ENCODE measurements at places on chromosomes 12 and 14. TPM values are rescaled to one million over a fixed set of nuclear protein-coding genes. Genes with fewer than 3 reads are reported as not detected.

- peak overlapping the region; percentile 71 for H3K27ac ChIP-seq
- DNase-seq = no peak
- H3K4me3 ChIP-seq = no peak overlapping the region
- H3K4me1 ChIP-seq = peaks cover 27% of the 10 kb centered on the region
- H3K27me3 ChIP-seq = no peaks in the 10 kb centered on the region
- peaks cover 51% of the 10 kb centered on the region for H3K36me3 ChIP-seq
Measured at GRCh38 chr12:11822081-11822834, 172.8 kb downstream of the ETV6 start.

- no peak for DNase-seq
- H3K36me3 ChIP-seq = peaks cover 56% of the 10 kb centered on the region
- no peaks in the 10 kb centered on the region for H3K27me3 ChIP-seq
Measured at GRCh38 chr12:124434951-124435805, 132.2 kb downstream of the NCOR2 start.

The FOXA1 gene
- 0.09 TPM for total RNA-seq

GRCh38 chr14:67857778-67858350 lies 38.3 kb downstream of the RAD51B start:
- DNase-seq = no peak
- H3K27ac ChIP-seq = no peak overlapping the region
- no peaks in the 10 kb centered on the region for H3K36me3 ChIP-seq
- no peaks in the 10 kb centered on the region for H3K27me3 ChIP-seq
- H3K4me1 ChIP-seq = no peaks in the 10 kb centered on the region

DNA sequence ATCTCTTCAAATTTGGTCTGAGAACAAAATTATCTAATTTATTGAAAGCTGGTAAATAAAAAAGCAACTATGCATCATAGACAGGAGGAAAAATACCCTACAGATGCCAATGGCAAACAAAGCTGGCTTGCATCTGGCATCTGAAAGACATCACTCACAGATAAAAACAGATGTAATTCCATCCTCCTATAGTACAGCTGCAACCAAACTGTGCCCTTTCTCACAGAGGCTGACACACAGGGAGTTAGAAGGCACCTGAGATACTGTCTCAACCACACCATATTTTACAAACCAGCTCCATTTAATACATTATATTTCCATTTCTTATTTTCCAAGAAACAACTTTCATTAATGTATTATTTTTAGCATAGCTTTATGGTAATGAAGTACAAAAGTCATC lies 39.4 kb downstream of the DUSP16 start:
- no peak overlapping the region for H3K4me3 ChIP-seq
- peaks cover 16% of the 10 kb centered on the region for H3K36me3 ChIP-seq

The MYBPC1 gene
- 4.6 TPM for total RNA-seq

GRCh38 chr14:64696355-64696857 lies 7.8 kb upstream of the PLEKHG3 start:
- H3K36me3 ChIP-seq = no peaks in the 10 kb centered on the region
- no peak overlapping the region for H3K27ac ChIP-seq
- no peak for DNase-seq

The GPD1 gene
- 0.38 TPM for total RNA-seq

DNA sequence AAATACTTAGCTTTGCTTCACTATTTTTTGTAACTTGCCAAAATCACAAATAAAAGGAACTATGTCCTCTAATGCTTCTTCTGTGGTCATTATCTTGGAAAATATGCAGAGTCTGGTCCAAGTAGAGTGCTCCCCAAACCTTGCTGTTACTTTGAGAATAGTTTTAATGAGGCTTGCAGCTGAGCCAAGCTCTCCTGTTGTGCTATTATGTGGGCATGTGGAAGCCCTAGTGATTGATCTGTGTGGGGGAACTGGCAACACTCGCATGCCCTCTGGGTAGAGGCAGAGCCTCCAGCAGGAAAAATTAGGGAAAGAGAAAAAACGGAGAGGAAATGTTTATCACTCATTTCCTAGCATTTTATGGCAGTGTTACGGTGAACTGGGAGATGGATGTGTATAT lies 473.1 kb downstream of the EGLN3 start:
- no peaks in the 10 kb centered on the region for H3K27me3 ChIP-seq
- no peaks in the 10 kb centered on the region for H3K4me1 ChIP-seq
- no peak overlapping the region for H3K4me3 ChIP-seq
- no peak overlapping the region for H3K27ac ChIP-seq
- DNase-seq = no peak

The RNF212B gene
- total RNA-seq = 0.05 TPM

- peaks cover 6% of the 10 kb centered on the region for H3K4me1 ChIP-seq
- no peaks in the 10 kb centered on the region for H3K27me3 ChIP-seq
- DNase-seq = peak; percentile 63
- H3K36me3 ChIP-seq = peaks cover 9% of the 10 kb centered on the region
- peak overlapping the region; percentile 98 for H3K4me3 ChIP-seq
Measured at GRCh38 chr12:89525305-89525823, 483 bp downstream of the POC1B start.

DNA sequence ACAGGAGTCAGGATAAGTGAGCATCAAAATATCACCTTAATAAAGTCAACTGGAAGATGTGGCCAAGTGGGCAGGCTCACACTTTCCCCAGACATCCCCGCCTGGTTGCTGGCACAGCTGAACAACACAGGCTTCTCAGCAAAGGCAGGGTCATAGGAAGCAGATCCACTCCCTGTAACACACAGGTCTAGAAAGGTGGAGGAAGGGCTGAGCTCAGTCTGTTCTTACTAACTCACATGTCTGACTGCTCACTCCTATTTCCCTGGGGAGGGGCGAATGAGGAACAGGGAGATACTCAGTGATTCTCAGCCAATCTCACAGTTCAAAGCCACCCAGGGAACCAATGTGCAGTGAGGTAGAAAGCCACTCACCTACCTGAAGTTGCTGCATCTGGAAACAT lies 45.0 kb upstream of the AMN1 start:
- H3K36me3 ChIP-seq = no peaks in the 10 kb centered on the region
- no peak overlapping the region for H3K4me3 ChIP-seq
- no peak overlapping the region for H3K27ac ChIP-seq
- DNase-seq = no peak
- no peaks in the 10 kb centered on the region for H3K4me1 ChIP-seq
- no peaks in the 10 kb centered on the region for H3K27me3 ChIP-seq

- H3K4me1 ChIP-seq = no peaks in the 10 kb centered on the region
- no peak for DNase-seq
- H3K36me3 ChIP-seq = no peaks in the 10 kb centered on the region
- no peak overlapping the region for H3K27ac ChIP-seq
Measured at GRCh38 chr14:87255058-87255457, 737.9 kb downstream of the GALC start.

The TRHDE gene
- total RNA-seq = 0.42 TPM

- no peak overlapping the region for H3K27ac ChIP-seq
- H3K4me1 ChIP-seq = no peaks in the 10 kb centered on the region
- no peaks in the 10 kb centered on the region for H3K27me3 ChIP-seq
- DNase-seq = no peak
- no peak overlapping the region for H3K4me3 ChIP-seq
- no peaks in the 10 kb centered on the region for H3K36me3 ChIP-seq
Measured at GRCh38 chr14:51730098-51730497, 78.4 kb downstream of the FRMD6 start.

GRCh38 chr12:113103756-113104450 lies 31.7 kb downstream of the RASAL1 start:
- no peak for DNase-seq
- no peak overlapping the region for H3K27ac ChIP-seq
- no peak overlapping the region for H3K4me3 ChIP-seq
- H3K36me3 ChIP-seq = no peaks in the 10 kb centered on the region
- H3K27me3 ChIP-seq = peaks cover 2% of the 10 kb centered on the region

DNA sequence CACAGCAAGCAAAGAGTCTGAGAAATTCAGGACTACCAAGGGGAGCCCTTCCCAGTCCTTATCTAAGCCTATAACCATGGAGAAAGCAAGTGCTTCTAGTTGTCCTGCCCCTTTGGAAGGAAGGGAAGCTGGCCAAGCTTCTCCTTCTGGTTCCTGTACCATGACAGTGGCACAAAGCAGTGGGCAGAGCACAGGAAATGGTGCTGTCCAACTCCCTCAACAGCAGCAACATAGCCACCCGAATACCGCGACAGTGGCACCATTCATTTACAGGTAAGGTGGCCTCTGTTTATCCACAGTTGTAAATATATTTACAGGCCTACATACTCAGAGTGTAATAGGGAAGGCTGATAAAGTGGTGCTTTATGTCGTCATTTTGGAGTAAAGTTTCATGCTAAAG lies 176.5 kb downstream of the NAV3 start:
- no peak overlapping the region for H3K4me3 ChIP-seq
- no peak for DNase-seq
- no peak overlapping the region for H3K27ac ChIP-seq
- no peaks in the 10 kb centered on the region for H3K36me3 ChIP-seq
- no peaks in the 10 kb centered on the region for H3K4me1 ChIP-seq
- H3K27me3 ChIP-seq = no peaks in the 10 kb centered on the region

GRCh38 chr14:95322651-95323050 lies 2.9 kb upstream of the CLMN start:
- H3K27ac ChIP-seq = no peak overlapping the region
- H3K4me1 ChIP-seq = peaks cover 11% of the 10 kb centered on the region
- H3K27me3 ChIP-seq = peaks cover 6% of the 10 kb centered on the region
- no peak for DNase-seq

DNA sequence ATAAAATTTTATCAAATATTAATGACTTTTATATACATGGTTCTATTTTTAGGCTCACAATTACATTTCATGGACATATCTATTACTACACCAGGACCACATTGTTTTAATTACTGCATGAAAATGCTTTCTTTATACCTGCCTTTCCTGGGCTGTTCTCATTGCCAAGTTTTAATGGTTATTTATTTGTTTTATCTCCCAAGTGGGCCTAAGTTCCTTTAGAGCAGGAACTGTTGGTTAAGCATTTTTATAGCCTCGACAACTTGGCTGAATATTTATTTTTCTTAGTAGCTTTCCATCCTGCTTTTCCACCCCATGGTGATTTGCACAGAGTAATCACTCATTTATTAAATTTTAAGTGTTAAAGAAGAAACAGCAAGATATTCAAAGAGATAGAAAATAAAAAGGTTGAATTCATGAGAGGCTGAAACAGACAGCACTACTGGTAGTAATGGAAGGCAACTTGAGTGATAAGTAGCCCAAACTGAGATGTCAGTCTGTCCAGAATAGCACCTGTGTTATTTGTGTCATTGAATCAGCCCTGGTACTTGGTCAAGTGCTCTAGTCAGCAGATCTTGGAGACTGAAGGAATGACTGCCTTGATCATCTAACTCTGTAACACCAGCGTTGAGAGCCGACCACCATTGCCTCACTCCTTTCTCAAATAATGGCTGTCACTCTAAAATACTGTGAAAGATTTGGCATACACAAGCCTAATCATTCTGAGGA lies 119.1 kb upstream of the EGLN3 start:
- H3K36me3 ChIP-seq = no peaks in the 10 kb centered on the region
- no peaks in the 10 kb centered on the region for H3K4me1 ChIP-seq
- H3K27ac ChIP-seq = no peak overlapping the region
- no peak overlapping the region for H3K4me3 ChIP-seq

- H3K4me3 ChIP-seq = peak overlapping the region; percentile 9
- H3K27me3 ChIP-seq = no peaks in the 10 kb centered on the region
- no peaks in the 10 kb centered on the region for H3K36me3 ChIP-seq
- peak; percentile 65 for DNase-seq
Measured at GRCh38 chr12:124921200-124922031, 7.0 kb upstream of the UBC start.

The SART3 gene
- 45.2 TPM for total RNA-seq

The SLC48A1 gene
- 4.5 TPM for total RNA-seq

DNA sequence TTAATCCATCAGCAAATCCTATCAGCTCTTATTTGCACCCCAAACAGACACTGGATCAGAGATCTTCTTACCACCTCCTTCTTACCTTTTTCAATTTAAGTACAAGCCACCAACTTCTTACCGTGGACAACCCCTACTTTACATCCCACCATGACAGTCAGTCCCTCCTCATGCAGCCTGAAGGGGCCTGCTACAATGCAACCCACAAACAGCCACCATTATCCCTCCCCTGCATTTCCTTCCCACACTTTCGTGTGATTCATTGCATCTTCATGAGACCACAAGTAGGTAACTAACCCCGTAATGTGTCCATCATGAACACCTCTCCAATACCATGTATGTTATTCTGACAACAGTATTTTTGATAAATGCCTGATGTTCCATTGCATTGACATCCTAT lies 108.6 kb downstream of the BCL11B start:
- H3K36me3 ChIP-seq = no peaks in the 10 kb centered on the region
- H3K27me3 ChIP-seq = no peaks in the 10 kb centered on the region
- no peaks in the 10 kb centered on the region for H3K4me1 ChIP-seq

DNA sequence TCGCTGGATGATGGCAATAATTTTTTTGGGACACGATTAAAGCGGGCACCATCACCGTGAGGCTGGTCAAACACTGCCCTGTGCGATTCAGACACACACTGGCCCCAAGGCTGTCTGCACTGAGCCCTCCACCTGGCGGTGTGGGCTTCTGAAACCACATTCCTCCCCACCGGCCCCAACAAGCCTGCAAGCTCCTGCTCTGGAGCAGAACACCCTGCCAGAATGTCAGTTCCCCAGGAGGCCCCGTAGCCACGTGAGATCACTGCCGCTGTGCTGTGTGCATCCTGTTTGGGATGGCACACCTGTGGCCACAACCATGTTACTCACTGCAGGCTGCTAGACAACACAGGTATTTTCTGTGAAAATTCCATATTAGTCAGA lies 7.9 kb downstream of the GSC start:
- H3K27ac ChIP-seq = no peak overlapping the region
- no peak overlapping the region for H3K4me3 ChIP-seq
- no peak for DNase-seq
- no peaks in the 10 kb centered on the region for H3K36me3 ChIP-seq

DNA sequence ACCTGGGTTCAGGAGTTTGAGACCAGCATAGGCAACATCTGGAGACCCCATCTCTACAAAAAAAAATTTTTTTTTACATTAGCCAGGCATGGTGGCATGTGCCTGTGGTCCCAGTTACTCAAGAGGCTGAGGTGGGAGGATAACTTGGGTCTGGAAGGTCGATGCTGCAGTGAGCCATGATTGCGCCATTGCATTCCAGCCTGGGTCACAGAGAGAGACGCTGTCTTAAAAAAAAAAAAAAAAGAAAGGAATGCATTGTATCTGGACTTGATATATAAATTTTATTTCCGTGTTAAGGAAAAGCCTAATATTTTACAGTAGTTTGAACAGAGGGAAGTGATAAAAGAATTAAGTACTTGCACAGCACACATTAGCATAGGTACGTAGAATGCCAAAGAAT lies 97.2 kb downstream of the ZC3H14 start:
- no peaks in the 10 kb centered on the region for H3K4me1 ChIP-seq
- H3K36me3 ChIP-seq = no peaks in the 10 kb centered on the region
- no peaks in the 10 kb centered on the region for H3K27me3 ChIP-seq
- no peak for DNase-seq
- no peak overlapping the region for H3K4me3 ChIP-seq

DNA sequence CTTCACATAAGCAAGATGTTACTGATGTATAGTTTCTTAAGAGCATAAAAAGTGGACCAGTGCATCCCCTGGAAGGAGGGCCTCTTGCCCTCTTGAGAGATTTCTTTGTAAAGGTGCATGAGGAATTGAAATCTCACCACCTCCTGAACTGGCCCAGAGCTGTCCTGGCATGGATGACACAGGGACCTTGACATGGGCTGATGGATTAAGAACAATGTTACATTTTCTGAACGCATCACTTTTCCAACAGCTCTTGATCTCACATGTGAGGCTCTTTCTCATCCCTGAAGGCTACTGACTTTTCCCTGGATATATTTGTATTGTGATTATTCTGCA lies 360.4 kb downstream of the RGS6 start:
- no peak for DNase-seq
- H3K4me1 ChIP-seq = no peaks in the 10 kb centered on the region
- no peaks in the 10 kb centered on the region for H3K36me3 ChIP-seq
- no peaks in the 10 kb centered on the region for H3K27me3 ChIP-seq
- no peak overlapping the region for H3K27ac ChIP-seq
- H3K4me3 ChIP-seq = no peak overlapping the region

All from thymus (tissue), 14 donors.